NCI-H1436 (cell line): ENCODE measurements at places on chromosomes 11 and 22.

GRCh38 chr22:19942157-19943081, 801 bp upstream of the TXNRD2 start:
- DNase-seq: no peak

- DNase-seq: no peak
These were observed 2.6 kb downstream of the KCNE3 start for GRCh38 chr11:74464746-74465145.

GRCh38 chr11:112241486-112241885, 15.3 kb downstream of the PTS start:
- DNase-seq: no peak

DNA sequence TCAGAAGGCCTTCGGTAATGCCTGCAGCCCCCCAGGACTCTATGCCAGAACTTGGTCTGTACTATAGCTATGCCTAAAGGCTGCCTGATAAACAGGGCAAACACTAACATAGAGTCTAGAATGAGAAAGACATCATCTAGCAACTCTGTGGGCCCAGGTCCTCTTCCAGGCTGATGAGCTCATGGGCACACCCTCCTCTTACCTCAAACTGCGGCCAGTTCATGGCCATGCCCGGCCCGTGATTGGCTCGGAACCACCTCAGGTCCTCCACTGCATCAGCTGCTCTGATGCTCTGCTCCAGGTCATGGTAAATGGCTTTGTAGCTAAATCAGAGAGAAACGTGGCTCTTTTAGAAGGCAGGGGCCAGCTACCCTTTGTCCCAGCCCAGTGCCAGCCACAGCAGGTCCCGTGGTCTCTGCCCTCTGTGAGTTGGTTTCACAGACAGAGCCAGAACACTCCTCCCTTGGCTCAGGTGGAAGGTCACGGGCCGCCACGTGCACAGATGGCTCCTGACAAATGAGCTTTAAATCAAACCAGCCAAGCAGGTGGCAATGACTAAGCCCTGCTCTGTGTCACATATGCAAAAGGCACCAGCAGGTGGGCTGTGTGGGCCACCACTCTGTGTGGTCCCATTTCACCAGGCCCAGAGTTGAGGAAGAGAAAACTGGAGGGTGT, 25.0 kb upstream of the ARFGAP3 start:
- DNase-seq: no peak

GRCh38 chr11:75771646-75772410, 3.2 kb downstream of the DGAT2 start:
- DNase-seq: no peak

DNA sequence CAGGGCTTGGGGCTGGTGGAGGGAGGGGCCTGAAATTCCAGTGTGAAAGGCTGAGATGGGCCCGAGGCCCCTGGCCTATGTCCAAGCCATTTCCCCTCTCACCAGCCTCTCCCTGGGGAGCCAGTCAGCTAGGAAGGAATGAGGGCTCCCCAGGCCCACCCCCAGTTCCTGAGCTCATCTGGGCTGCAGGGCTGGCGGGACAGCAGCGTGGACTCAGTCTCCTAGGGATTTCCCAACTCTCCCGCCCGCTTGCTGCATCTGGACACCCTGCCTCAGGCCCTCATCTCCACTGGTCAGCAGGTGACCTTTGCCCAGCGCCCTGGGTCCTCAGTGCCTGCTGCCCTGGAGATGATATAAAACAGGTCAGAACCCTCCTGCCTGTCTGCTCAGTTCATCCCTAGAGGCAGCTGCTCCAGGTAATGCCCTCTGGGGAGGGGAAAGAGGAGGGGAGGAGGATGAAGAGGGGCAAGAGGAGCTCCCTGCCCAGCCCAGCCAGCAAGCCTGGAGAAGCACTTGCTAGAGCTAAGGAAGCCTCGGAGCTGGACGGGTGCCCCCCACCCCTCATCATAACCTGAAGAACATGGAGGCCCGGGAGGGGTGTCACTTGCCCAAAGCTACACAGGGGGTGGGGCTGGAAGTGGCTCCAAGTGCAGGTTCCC, at the start of gene APOC3:
Gene APOC3 (plus strand): TSS at position 383 of the 659 bp plus-strand sequence. CDS start 676 bp downstream, outside the sequence.
- DNase-seq: no peak

- no peak for DNase-seq
These were observed 15.8 kb downstream of the TOLLIP start for GRCh38 chr11:1293619-1294015.

- no peak for DNase-seq
These were observed 57.2 kb downstream of the GRIK4 start for GRCh38 chr11:120568572-120569307.

DNA sequence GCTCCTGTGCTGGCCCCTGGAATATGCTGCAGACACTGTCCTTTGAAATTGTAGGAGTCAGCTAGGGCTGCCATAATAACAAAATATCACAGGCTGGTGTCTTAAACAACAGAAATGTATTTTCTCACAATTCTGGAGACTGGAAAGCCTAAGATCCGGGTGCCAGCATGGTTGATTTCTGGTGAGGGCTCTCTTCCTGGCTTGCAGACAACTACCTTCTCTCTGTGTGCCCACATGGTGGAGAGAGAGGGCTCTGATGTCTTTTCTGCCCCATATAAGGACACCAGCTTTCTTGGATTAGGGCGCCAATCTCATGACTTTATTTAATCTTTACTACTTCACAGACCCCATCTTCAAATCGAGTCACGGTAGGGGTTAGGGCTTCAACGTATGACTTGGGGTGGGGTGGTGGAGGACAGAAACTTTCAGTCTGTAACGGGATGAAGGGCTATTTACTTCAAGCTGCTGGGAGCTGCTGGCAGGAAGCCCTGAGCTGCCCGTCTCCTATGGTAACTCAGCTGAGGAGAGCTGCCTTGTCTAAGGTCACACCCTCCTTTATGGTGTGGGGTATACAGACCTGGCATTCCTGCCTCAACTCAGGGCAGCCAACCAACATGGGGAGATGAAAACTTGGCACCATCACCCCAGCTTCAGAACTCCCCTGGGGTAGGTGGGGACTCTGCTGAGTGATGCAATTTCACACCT, 142.9 kb upstream of the ZBED5 start:
- DNase-seq: no peak

- DNase-seq: no peak
These were observed 148.3 kb upstream of the RASSF10 start for GRCh38 chr11:12860827-12861226.

DNA sequence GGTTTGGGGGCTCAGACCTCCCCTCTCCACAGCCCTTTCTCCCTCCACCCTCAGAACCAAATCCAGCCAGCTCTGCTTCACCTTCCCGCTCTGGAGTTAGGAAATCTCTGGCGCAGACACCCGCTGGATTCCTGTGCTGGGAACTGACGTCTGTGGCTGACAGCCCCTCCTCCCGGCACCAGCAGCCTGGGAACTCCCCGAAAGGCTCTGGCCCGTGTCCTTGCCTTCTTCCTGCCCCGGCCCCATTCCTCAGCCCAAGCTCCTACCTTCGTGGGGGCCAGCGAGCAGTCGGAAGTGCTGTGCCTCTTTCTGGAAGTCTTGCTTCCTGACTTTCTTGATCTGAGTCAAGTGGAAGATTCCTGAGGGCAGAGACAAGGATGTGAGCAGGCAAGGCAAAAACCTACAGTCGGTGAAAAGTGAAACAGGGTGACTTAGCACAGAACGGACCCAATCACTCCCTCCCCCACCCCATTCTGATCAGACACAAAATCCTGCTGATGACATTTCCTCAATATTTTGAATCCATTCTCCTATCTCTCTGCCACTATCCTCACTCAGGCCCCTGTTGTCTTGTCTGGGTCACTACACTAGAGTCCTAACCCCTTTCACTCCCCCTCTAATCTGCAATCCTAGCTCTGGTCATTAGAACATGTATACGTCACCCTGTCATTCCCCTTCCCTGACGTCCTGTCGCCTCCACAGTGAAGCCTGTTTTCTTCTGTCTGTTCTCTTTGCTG, 34.1 kb downstream of the CHRDL2 start:
- DNase-seq: no peak

DNA sequence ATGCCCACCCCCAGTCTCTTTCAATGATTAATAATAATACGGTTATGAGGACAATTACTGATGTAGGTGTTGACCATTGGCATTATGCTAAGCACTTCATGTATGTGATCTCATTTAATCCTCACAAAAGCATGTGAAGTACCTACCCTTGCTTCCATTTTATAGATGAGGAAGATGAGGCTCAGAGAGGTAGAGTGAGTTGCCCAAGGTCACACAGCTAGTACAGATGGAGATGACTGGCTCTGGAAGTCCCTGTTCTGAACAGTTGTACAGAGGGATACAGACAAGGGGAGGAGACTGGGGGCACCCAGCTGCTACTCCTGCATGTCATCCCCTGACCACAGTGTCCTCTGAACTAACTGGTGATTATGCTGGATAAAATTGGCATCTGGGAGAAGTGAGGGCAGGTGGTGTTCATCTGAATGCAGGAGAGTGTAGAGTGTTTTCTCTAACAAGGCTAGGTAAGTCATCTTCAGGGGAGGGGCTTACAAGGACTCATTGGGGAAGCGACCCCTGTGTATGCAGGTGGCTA, 43.2 kb downstream of the KIAA1671 start:
- DNase-seq: no peak

DNA sequence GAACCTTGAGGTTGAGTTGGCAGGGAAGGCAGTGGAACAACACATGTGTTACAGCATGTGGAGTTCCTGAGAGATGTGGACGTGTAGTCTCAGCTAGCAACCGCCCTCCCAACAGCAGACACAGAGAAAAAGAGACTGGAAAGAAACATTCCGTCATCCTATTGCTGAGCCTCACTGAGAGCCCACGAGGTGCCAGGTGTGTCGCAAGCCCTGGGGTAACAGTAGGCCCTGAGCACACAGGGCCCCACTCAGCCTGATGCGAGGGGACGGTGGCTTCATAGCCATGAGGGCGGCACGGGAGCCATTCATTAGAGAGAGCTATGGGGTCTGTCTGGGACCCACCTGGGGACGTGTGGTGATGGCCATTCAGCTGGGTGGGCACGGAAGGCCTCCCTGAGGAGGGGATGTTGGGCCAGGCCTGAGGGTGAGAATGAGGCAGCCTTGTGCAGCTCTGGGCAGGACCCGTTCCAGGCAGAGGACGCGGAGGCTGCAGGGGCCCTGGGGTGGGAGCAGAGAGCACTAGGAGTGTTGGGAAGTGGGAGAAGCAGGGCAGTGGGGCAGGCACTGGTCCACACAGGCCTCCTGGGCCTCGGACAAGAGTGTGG, 26.2 kb downstream of the MPPED1 start:
- no peak for DNase-seq

DNA sequence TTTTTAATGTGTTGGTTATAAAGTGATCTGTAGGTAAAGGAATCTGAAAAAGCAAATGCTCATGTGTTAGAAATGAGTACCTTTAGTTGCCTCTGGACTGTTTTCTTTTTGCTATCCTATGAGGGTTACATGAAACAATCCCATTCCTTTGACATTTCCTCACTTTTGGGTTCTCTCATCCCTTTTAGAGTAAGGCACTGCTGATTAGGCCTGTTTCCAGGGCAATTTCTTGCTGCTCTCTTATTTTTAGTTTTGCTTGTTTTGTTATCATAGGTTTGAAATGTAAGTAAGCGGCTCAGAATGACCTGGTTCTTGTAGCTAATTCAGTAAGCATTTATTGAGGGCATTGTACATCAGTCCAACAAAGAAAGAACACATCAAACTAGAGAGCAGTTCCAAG, 138.9 kb downstream of the DDX10 start:
- no peak for DNase-seq

DNA sequence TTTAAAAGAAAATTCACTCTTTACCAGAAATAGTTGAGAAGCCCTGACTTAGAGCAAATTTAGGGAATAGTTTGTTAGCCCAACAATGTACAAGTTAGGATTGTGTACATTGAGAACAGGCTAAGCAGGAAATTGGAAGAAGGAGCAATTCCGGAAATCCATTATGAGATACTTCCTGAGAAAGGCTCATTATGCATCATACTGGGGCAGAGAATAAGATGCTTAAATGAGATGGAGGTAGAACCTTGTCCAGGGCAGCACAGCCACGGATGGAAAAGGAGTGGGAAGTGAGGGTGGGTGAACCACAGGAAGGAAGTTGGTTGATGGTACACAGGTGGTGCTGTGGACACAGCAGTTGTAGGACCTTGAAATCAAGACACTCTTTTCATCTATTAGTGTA, 180.2 kb downstream of the PGR start:
- DNase-seq: no peak

DNA sequence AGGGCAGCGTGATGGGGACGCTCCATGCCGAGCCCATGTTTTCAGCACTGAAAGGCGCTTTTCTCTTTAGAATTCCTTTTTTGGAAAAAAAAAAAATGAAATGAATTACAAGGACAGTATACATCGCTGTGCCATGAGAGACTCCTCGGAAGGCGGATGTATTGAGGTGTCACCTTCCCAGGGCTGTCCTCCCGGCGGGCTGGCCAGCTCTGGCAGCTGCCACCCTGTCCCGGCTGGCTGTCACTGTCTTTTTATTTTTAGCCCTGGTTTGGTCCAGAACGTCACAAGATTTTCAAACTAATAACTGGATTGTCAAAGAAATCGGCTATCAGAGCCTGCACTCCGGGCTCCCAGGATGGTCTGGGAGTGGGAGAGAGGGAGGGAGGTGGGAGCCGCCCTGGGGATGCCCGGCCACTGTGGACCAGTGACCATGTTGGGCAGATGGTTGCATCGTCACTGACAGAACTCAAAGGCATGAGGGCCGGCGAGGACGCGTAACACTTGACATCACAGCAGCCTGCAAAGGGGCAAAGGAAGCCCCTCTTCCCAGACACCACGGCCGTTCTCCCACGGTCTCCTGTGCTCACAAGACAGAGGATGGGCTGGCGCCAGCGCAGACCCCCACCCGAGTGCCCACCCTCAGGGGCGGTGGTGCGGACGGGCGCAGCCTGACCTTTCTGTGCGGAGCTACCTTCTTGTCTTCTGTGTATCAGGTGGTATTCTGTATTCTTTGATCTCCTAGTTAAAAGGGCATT, 392.9 kb downstream of the TBC1D22A start:
- no peak for DNase-seq

- DNase-seq: no peak
These were observed 86.2 kb upstream of the BARX2 start for GRCh38 chr11:129289350-129290040.

GRCh38 chr11:43925063-43925931, 17.1 kb upstream of the C11orf96 start:
- DNase-seq: no peak

GRCh38 chr11:61164606-61165424, 3.6 kb upstream of the VPS37C start:
- no peak for DNase-seq

DNA sequence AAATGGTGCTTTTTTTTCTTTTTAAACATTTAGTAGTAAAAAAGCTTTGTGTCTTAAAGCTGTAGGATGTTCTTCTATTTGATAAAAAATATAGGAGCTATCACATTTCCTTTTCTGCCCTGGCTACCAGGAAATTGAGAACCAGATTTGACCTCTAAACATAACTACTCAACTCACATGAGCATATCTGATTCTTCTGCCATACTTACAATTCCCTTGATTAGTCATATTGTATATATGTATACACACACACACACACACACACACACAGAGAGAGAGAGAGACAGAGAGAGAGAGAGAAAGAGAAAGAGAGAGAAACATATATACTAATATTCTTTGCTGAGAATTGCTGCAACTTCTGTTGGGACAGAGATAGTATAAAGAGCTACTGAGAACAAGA, 23.0 kb upstream of the GDPD4 start:
- no peak for DNase-seq
